ENCODE measurements at places on chromosomes 12 and 14.
A peak's percentile ranks its signal among the peaks of the same experiment; 100 is the strongest.

DNA sequence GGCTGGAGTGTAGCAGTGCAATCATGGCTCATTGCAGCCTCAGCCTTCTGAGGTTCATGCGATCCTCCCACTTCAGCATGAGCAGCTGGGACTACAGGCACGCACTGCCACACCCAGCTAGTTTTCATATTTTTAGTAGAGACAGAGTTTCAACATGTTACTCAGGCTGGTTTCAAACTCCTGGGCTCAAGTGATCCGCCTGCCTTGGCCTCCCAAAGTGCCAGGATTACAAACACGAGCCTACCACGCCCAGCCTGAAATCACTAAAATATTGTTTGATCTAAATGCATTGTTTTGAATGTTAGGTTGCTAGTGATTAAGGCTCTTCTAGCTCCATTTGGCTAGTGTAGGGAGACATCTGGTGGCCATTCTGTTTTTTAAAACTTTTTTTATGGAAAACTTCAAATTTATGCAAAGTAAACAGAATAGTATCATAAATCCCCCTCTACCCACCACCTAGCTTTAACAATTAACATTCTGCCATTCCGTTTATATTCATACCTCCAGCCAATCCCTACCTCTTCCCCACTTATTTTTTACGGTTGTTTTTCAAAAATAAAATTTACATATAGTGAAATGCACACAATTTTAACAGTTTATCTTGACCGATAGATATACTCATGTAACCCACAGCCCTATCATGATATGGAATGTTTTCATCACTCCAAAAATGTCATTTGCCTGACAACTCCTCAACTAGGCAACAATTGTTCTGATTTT lies 37.8 kb downstream of the MYO1H start:
- no peak for DNase-seq

DNA sequence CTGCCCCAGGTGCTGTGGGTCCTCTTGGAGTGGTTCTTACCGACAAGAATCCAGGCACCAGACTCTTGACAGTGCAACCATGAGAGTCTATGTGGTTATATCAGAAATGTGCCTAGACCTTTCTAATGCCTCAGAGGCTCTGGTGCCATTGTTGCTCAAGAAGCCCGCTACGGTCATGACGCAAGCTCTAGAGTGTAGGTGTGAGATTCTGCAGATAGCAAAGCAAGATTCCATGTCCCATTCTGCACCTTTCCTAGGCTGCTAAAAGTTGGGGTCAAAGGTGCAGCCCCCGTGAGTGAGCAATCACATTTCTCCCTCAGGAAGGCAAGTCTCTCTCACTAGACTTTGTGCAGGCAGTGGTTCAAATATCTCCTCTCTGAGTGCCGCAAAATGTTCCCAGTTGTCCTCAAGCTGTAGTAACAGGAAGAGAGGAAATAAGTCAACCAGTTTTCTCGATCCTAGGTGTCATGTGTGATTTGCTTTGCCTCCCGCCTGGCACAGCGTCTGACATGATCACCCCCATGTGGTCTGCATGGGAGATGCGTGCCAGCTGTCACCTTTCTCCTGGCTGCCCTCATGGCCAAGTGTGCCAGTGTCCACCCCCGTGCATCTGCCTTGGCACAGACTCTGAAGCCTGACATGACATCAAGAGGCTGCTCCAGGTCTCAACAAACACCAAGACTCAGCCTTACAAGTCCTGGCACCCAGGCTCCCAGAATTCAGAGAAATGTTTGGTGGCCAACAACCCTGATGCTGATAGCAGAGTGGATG lies 122.5 kb upstream of the COCH start:
- peak; percentile 19 for DNase-seq

GRCh38 chr12:75646329-75647210 lies 135.2 kb upstream of the KRR1 start:
- no peak for DNase-seq

DNA sequence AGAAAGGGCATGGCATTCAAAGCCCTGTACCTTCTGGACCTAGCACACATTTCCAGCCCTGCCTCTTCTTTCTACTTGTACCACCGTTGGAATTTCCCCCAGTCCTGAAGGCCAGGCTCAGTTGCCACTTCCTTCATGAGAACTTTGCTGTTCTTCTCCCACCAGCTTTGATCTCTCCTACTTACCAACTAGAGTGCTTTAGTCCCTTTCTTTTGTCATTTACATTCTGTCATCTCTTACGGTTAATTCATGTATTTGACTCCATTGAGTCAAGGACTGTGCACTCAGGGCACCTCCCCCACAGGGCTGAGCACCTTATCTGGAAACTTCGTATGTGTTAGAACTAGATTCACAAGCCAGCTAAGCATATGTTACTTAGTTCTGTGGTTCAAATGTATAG lies 26.3 kb downstream of the BICDL1 start:
- DNase-seq: no peak

- no peak for DNase-seq
Observed at GRCh38 chr14:21026988-21027315, 2.1 kb upstream of the NDRG2 start.

- no peak for DNase-seq
Observed at GRCh38 chr14:47826809-47827208, 151.4 kb upstream of the MDGA2 start.

All from WERI-Rb-1 (cell line).